H1 (cell line): ENCODE measurements at places on chromosomes 12 and 14. TPM values are rescaled to one million over a fixed set of nuclear protein-coding genes. Genes with fewer than 3 reads are reported as not detected.

BDKRB2 gene
- 0.13 TPM in 2 replicates for total RNA-seq

SLC5A8 gene
- total RNA-seq: 0.11 TPM in 1 of 2 replicates, not detected in the other

HOXC4 gene
- total RNA-seq: not detected in 2 replicates

DPY19L2 gene
- 2.2 and 3.3 TPM in 2 replicates for total RNA-seq

CPNE6 gene
- total RNA-seq: not detected in 2 replicates

RERGL gene
- not detected in 2 replicates for total RNA-seq

FERMT2 gene
- 120 and 142 TPM in 2 replicates for total RNA-seq

MLH3 gene
- 19.1 and 20.1 TPM in 2 replicates for total RNA-seq

SLC7A8 gene
- total RNA-seq: 204 and 209 TPM in 2 replicates
